Activated T-cell treated with anti-CD3 and anti-CD28 coated beads for 1 hour (primary cell): ENCODE measurements at places on chromosomes 1 and 21.

- no peak for DNase-seq
Measured at GRCh38 chr1:13751458-13751871, 51.5 kb downstream of the PRDM2 start.

DNA sequence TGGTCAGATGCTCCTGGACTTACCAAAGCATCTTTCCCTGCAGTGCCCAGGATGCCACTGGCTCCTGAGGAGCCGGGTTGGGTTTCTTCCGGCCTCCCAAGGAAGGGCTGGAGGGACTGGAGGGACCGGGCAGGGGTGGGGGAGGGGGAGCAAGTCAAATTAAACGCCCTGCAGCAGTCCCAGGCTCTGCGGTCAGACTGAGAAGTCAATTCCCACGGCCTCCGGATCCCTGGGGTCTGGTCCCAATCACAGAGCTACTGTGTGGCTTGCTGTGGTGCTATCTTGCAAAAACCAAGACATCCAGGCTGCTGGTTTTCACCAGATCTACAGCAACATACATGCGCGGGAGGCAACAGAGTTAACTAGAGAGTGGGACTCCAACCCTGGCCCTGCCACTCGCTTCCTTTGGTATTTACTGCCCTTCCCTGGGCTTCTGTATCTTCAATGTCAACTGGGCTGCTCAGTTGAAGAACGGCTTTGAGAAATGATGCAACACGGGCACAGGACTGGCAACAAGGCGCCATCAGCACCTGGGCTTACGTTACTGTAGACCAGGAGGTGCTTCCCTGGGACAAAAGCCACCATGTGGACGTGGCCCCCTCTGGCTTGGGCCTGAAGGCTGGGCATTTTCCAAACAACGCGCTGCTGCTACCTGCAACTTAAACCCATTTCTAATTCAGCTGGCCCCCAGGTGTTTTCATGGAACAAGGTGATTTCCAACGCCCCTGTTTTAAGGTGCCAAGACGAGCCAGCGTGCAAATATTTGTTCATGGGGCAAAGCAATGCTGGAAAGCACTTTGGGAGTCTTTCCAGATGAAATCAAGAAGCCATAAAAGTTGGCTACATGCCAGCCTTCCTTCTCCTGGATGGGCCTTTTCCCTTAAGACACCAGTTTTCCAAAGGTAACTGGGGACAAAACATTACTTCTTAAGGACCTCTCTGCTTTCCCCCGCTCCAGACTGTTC, 11.5 kb downstream of the RCC2 start:
- no peak for DNase-seq

DNA sequence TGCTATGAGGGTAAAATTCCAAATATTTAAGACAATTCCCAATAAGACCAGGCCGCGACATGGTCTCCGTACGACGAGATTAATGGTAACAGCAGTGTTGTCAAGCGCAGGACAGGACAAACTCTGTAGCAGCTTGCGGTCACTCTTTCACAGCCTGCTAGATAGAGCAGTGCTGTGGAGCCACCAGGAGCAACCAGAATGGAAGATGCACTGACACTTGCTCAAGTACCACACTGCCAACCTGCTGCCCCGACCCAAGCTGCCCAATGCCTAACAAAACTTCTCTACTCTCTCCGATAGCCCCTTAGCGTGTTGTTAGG, 636 bp downstream of the WARS2 start:
- no peak for DNase-seq

- peak; percentile 42 for DNase-seq
Measured at GRCh38 chr1:48776393-48777218, at the start of gene BEND5. Gene BEND5, minus strand, starts transcription at chr1:48776891. Its CDS starts 60 bp downstream, at chr1:48776831.

DNA sequence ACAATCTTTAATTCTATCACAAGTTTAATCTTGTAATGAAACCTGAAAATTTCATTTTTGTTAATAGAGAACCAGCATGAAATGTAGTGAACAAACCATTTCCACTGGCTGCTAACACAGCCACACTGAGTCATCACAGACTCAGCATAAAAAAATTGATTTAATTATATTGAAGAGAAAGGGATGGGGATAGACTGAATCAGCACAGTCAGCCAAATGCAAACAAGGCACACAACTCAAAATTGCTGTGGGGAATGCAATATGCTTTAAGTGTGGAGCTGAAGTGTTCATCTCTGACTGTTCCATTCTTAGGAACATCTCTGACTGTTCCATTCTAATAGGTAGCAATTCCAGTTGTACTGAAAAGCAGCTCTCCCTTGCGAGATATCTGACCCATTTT, 299.8 kb downstream of the MRPL39 start:
- no peak for DNase-seq

- DNase-seq, result no peak
Measured at GRCh38 chr1:115242543-115242942, 95.5 kb downstream of the NGF start.

GRCh38 chr1:25066731-25067517, 136.8 kb upstream of the RUNX3 start:
- DNase-seq, result no peak

GRCh38 chr1:7247791-7248548, 462.7 kb downstream of the CAMTA1 start:
- DNase-seq, result no peak

DNA sequence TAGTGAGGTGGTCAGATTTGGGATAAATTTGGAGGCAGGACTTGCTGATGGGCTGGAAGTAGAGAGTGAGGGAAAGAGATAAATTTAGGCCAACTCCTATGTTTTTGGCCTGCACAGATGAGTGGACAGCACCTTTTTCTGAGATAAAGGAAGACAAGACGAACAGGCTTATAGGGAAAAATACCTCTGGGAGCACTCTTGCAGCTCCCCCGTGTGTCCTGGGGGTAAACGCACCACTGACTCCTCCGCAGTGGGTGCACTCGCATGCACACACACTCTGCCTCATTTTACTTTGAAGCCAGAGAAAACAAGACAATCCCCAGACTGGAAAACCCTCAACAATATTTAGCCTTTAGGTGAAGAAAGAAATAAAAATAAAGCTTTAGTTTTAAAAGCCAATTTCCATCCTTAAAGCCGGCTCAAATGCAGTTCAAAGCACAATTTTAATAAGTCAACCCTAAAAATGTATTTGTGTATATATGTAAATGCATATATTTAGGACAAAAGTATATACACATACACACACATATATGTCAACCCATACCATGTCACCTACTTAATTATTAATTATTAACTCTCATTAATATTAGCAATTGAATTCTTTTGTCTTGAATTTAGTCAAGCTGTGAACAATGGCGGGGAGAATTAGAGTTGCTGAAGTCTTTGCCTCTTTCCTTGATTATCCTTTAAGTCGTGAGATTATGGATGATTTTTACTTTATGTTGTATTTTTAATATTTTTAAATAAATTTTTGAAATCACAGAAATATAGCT, 341.8 kb downstream of the ZNF326 start:
- no peak for DNase-seq
